ENCODE measurements at places on chromosomes 7 and 10. TPM values are rescaled to one million over a fixed set of nuclear protein-coding genes. Genes with fewer than 3 reads are reported as not detected.

OGDHL gene
- 0.16 TPM for polyA plus RNA-seq

WNT2 gene
- polyA plus RNA-seq: not detected

DENND10 gene
- 26.2 TPM for polyA plus RNA-seq

LBX1 gene
- not detected for polyA plus RNA-seq

PLA2G12B gene
- not detected for polyA plus RNA-seq

NAT16 gene
- not detected for polyA plus RNA-seq

SPDYE8 gene
- not detected for polyA plus RNA-seq

CPED1 gene
- 1.3 TPM for polyA plus RNA-seq

RAB18 gene
- polyA plus RNA-seq: 47.6 TPM

RPEL1 gene
- polyA plus RNA-seq: not detected

ABCC2 gene
- polyA plus RNA-seq: 0.20 TPM

PARD3 gene
- polyA plus RNA-seq: 71.3 TPM

CNPY4 gene
- 5.8 TPM for polyA plus RNA-seq

DYDC1 gene
- polyA plus RNA-seq: not detected

UNC5B gene
- polyA plus RNA-seq: 7.6 TPM

GPC2 gene
- polyA plus RNA-seq: 1.1 TPM

TSPAN12 gene
- 3.0 TPM for polyA plus RNA-seq

TMEM270 gene
- polyA plus RNA-seq: not detected

CHAT gene
- not detected for polyA plus RNA-seq

SPDYE6 gene
- 0.22 TPM for polyA plus RNA-seq

SORCS1 gene
- polyA plus RNA-seq: 0.34 TPM

NODAL gene
- 0.04 TPM for polyA plus RNA-seq

Measured in esophagus (tissue), 2 donors.